Natural killer cell treated with Interleukin-12 subunit alpha and Interleukin-12 subunit beta and Interleukin-15 and Interleukin-18, amount 100 ng/mL, for 72 hours (primary cell): ENCODE measurements at places on chromosomes 1 and 21. TPM values are rescaled to one million over a fixed set of nuclear protein-coding genes. Genes with fewer than 3 reads are reported as not detected.

GRCh38 chr1:110337704-110338308 is 1.4 kb upstream of the RBM15 start:
- DNase-seq, result no peak

GRCh38 chr1:181503171-181503810 is 20.0 kb downstream of the CACNA1E start:
- no peak for DNase-seq

- no peak for DNase-seq
Observed at GRCh38 chr1:204314171-204314892, 45.4 kb downstream of the PLEKHA6 start.

- DNase-seq, result no peak
Observed at GRCh38 chr1:113133038-113133437, 60.0 kb downstream of the LRIG2 start.

DNA sequence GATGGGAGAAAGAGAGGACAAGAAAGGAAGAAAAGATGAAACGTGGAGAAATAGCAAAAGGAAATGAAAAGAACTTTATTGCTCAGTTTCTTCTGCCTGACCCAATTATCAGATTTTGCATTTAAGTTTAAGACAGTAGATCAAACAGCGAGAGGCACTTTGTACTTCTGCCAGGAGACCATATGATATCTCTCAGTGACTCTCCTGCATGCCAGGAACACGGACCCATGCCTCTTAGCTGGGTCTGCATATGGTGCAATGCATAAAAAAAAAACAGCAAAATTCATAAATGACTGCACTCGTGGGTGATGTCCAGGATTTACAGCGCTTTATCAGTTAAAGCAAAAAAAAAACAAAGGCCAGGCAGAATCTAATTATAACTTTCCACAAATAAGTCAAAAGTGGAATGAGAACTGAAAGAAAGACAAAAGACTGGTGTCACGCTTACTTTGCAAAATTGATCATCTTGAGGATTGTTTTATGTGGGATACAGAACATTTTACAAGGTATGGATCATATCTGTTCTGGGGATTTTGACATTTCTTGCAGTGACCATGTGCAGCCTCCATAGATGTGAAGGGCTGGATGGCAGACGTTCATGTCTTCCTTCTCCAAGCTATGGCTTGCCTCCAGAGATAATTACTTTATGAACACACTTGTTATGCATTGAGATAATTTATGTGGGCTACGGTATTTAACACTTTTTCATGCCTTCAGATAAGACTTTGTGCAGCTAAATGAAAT is 79.5 kb downstream of the RUNX1 start:
- no peak for DNase-seq

Gene SYDE2
- total RNA-seq, result 0.84 TPM

GRCh38 chr1:226420897-226421296 is 13.0 kb upstream of the PARP1 start:
- no peak for DNase-seq

DNA sequence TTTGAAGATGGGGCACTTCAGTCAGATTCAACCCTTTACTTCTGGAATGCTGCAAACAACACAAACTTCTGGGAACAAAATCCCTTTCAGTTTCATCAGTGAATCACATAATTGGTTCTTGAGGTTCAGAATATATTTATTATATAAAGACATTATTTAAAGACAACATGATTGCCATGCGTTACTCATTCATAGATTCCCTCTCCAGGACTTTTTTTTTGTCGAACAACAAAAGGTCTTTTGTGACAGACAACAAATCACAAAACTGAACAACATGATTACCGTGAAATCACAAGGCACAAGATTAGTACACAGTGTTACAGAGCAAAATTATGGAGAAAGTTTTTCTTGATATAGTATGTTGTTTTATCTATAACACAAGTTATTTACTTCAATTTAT is 1815.0 kb downstream of the NCAM2 start:
- no peak for DNase-seq

DNA sequence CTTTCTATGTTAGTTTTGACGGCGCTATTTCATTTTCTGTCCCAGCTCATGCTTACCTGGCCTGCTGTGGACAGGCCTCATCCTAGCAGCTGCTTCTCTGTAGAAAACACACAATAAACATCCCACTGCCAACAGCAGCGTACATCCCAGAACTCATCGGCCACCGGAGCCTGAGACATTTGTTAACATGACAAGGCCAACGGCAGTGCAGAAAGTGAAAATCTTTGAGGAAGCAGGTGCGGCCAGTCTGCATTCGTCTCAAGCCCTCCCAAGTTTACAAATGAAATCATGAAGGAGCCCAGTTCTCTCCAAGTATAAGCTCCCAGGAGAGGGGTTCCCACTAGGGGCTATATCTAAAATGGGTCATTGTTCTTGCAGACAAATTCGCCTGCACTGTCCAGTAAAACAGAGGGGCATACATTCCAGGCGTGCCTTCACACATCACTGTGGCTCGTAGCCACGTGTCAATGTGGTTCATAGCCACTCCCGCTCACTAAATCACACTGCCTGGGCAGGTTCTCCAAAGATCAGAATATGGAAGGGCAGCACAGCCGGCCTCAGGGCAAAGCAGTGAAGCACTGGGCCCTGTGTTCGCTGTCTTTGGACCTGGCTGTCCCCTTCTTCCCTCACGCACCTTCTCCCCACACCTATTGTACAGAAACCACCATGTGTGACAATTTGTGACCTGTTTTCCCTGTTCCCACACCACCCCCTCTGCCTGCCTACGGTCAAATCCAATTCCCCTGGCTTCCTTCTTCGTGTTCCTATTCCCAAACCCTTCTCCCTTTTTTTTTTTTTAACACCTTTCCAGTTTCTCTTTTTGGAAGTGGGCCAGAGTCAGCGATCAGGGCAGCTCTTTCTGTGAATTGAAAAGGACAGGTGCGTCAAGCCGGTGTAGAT is 27.0 kb upstream of the ABCG1 start:
- no peak for DNase-seq

Gene TIE1
- total RNA-seq, result 11.4 TPM

Gene CD1D
- total RNA-seq, result not detected

GRCh38 chr1:3024019-3024418 is 2.8 kb downstream of the ACTRT2 start:
- DNase-seq, result no peak

Gene OLFM3
- not detected for total RNA-seq

Gene LCE3D
- not detected for total RNA-seq

- no peak for DNase-seq
Observed at GRCh38 chr1:81550753-81551152, 250.0 kb upstream of the ADGRL2 start.

- no peak for DNase-seq
Observed at GRCh38 chr1:82724246-82724645, 923.5 kb downstream of the ADGRL2 start.

GRCh38 chr1:107620753-107621152 is 344.2 kb downstream of the VAV3 start:
- DNase-seq, result no peak

GRCh38 chr1:193260056-193260745 is 73.8 kb upstream of the B3GALT2 start:
- DNase-seq, result no peak

- no peak for DNase-seq
Observed at GRCh38 chr1:11245248-11245647, 17.1 kb downstream of the MTOR start.

Gene OR2L13
- not detected for total RNA-seq

GRCh38 chr21:46104104-46104503 is 6.2 kb downstream of the COL6A2 start:
- DNase-seq, result no peak

- DNase-seq, result no peak
Observed at GRCh38 chr21:46386734-46387088, 62.8 kb downstream of the PCNT start.
